Left kidney (tissue), 8 donors: ENCODE measurements at places on chromosomes 12 and 14. TPM values are rescaled to one million over a fixed set of nuclear protein-coding genes. Genes with fewer than 3 reads are reported as not detected.

LRRC43 gene
- 6.8 TPM for polyA plus RNA-seq

DNA sequence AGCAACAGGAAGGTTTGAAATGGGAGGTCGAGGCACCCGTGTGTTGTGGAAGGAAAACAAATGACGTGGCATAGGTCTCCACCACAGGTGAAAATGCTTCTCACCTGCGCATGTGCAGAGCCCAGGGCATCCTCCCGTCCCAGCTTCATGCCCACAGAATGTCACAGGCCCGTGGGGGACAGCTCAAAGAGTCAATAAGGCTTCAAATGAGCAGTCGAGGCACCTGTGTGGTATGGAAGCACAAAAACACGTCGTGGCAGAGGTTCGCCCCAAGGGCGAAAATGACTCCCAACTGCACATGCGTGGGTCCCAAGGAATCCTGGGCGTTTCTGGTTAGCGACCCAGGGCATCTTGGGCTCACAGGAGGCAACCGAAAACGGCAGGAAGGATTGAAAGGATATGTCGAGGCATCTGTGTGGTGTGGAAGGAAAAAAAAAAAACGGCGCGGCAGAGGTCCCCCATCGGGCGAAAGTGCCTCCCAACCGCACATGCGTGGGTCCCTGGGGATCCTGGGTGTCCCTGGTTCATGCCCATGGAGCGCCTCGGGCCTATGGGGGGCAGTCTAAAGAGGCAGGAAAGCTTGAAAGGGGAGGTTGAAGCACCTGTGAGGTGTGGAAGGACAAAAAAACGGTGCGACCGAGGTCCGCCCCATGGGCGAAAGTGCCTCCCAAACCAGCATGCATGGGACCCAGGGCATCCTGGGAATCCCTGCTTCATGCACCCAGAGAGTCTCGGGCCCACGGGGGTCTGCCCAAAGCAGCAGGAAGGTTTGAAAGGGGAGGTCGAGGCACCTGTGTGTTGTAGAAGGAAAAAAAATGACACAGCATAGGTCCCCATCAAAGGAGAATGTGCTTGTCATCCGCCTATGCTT lies 578.5 kb downstream of the ALG10 start:
- no peak for DNase-seq

- DNase-seq: no peak
These were observed 54.4 kb downstream of the SETD3 start for GRCh38 chr14:99426265-99426664.

DNA sequence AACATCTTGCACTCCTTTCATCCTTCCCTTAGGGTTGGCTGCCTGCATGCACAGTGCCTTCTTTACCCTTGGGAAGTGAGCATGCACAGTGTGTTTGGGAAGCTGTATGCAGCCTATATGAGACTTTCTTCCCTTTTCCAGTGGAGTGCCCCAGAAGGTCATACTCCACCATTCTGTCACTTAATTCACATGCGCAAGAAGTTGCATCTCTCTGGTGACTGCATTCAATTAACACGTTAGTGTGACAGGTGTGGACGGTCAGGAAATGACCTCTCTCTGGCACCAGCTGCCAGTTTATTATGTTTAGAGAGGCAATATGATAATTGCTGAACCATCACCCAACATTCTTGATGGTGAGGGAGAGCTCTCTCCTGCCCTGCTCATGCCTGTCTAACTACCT lies 770.0 kb downstream of the FLRT2 start:
- DNase-seq: no peak
